ENCODE measurements at places on chromosomes 7 and 10. TPM values are rescaled to one million over a fixed set of nuclear protein-coding genes. Genes with fewer than 3 reads are reported as not detected.

PLAU gene
- 6.1 TPM for total RNA-seq

LRRC61 gene
- total RNA-seq: 6.5 TPM

RAB19 gene
- total RNA-seq: not detected

COPS6 gene
- total RNA-seq: 119 TPM

PLEKHS1 gene
- total RNA-seq: not detected

ATOH7 gene
- not detected for total RNA-seq

Measured in right cardiac atrium (tissue), 5 donors.